Globus pallidus (tissue), 1 donor: ENCODE measurements at places on chromosomes 5 and 9.

DNA sequence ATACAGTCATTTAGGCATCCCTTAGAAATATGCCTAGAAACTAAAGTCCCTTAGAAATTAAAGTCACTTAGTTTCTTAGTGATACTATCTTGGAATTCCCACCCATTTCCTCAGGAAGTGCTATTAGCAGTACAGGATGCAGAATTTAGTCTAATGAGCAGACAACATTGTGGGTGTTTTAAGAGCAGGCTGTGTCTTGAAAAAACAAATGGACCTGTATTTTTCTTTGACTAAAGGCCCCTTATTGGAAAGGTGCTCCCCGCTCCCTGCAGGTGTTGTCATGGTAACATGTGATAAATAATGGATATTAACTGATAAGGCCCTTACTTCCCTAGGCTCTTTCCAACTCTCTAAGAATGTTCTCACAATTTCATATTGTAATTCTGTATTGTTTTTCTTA, 38.8 kb upstream of the STARD4 start:
- DNase-seq: no peak

- no peak for DNase-seq
Measured at GRCh38 chr5:59098743-59099142, 515.9 kb downstream of the RAB3C start.

GRCh38 chr5:22329683-22330082, 523.5 kb downstream of the CDH12 start:
- no peak for DNase-seq

DNA sequence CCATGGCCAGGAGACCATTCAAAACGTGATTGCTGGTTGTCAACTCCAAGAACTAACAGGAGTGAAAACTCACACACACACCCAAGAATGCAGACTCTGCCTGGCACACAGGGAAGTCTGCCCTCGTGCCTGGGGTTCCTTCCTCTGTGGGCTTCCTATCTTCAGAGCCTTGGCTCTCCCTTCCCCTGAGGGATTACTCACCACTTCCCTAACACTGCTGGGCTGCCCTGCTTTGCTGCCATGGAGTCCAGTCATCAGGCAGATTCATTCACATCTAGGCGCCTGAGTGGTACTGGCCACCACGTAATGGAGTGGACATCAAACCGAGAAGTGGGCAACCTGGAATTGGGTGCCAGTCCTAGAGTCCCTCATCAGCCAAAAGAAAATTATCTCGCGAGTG, 76.4 kb upstream of the PRSS3 start:
- DNase-seq: no peak

- no peak for DNase-seq
Measured at GRCh38 chr5:129653057-129653375, 94.9 kb upstream of the MINAR2 start.

DNA sequence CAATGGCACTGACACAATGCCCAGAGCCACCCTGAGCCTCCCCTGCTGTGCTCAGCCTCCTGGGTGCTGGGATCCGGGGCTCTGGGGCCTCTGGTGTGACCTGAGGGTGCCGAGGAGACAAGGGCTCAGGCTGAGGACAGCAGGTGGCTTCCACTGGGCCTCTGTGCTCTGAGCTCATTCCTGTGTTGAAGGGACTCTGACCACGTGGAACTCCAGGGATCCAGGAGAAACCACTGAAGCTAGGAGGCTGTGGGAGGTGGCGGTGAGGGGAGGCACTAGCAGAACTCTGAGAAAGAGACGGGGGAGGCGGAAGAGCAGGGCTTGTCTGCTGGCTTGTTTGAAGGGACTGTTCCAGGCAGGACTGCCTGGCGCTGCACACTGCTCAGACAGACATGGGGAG, 318.7 kb upstream of the IRX1 start:
- no peak for DNase-seq

DNA sequence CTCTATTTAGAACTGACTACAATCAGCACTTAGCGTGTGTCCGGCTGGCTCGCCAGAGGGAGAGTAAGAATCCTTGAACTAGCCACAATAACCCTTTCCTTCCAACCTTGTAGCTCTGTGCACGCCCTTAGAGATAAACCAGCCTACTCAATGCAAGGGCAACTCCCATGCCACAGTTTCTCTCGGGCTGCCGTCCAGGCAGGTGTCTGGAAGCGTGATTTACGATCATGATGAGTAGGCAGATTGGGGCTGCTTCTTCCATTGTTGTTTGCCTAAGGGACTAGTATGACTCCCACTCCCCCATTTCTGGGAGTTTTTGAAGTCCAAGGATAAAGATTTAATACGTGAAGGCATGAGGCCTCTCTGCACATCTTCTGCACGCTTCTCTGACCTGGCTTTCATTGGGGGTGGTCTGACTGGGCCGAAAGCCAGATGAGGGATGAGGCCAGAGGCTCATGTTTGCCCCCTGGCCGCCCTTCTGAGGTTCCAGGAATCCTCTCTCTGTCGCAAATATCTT, 134.0 kb upstream of the MYO10 start:
- DNase-seq: no peak
